ENCODE measurements at places on chromosomes 3 and 15.

GRCh38 chr15:31128919-31129768 is 27.6 kb upstream of the TRPM1 start:
- peak; percentile 47 for DNase-seq

- no peak for DNase-seq
Observed at GRCh38 chr15:25793354-25794050, 69.6 kb downstream of the ATP10A start.

- DNase-seq: no peak
Observed at GRCh38 chr15:72685301-72685924, 569 bp downstream of the HIGD2B start.

DNA sequence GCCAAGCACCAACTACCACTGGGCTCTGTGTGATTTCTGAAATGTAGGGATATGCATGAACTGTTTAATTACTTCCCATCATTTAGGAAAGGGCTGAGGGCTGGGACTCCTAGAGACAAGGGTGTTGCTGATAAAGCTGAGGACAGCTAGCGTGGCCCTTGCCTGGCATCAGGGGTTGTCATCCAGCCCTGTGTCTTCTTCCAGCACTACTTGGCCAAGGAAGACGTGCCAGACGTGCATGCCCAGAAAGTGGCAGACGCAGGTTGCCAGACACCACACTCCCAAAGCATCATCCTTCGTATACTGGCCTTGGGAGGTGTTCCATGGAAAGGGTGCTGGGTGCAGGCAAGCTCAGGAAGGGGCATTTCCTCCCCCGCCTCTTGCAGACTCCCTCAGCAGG is 64.8 kb downstream of the LRIG1 start:
- no peak for DNase-seq

DNA sequence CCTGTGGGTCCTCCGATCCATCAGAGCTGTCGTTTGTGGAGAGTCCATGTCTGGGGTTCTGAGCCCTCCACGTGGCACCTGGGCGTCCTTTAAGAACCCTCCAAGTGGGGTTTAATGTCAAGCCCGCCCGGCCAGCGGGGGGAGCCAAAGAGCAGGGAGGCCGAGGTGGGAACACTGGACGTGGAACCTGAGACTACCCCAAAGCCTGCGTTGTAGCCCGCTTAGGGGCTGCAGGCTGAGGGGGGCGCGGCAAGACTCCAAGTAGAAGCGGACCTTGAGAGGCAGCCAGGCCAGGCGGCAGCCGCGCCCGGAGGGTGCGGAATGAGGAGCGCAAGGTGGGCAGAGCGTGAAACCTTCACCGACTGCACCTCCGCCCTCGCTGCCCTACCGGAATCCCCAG is 126.2 kb upstream of the ATP10A start:
- DNase-seq: no peak

GRCh38 chr3:104368760-104369159 is 997.9 kb upstream of the ALCAM start:
- DNase-seq: no peak

DNA sequence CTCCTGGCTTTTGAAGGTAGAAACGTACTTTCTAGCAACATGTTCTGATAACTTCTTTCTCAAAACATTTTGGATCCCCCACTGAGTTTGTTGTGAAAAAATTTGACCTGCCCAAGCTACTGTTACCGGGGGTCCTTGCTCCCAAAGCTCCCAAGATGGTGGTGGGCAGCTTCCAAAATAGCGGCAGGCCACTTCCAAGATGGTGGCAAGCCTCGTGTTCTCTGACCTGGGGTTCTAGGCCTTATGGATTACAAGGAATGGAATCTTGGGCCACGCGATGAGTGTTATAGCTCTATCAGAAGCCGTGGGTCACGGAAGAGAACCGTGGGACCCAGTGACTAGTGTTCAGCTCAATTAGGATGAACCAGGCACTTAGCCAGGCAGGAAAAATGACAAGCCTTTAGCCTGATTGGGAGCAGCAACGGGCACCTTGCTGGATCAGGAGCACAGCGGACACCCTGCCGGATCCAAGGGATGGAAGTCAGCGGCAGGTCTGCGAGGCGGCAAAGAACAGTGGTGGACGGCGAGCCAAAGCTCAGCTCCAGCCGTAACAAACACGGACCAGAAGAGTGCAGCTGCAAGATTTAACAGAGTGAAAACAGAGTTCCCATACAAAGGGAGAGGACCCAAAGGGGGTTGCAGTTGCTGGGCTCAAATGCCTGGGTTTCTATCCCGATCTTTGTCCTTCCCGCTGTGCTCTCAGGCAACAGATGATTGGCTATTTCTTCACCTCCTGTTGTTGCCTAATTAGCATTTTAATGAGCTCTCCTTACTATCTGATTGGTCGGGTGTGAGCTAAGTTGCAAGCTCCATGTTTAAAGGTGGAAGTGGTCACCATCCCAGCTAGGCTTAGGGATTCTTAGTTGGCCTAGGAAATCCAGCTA is 133.3 kb downstream of the WDR72 start:
- no peak for DNase-seq

DNA sequence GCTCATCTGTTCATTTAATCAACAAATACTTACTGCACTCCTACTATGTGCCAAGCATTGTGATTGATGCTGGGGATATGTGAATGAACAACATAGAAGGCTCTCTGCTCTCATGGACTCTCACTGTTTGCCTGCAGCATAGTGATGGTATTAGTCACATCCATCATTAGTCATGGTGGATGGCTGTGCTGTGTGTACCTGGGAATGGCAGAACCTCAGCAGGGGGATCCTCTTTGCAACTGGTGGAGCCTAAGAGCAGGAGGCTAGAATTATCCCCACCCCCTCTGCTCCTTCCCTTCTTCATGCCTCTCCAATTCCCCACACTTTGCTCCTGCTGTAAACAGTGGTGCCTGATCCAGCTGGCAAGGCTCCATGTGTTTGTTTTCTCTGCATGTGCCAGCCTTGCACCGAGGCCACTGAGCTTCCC is 20.5 kb downstream of the BOC start:
- DNase-seq: peak; percentile 95

DNA sequence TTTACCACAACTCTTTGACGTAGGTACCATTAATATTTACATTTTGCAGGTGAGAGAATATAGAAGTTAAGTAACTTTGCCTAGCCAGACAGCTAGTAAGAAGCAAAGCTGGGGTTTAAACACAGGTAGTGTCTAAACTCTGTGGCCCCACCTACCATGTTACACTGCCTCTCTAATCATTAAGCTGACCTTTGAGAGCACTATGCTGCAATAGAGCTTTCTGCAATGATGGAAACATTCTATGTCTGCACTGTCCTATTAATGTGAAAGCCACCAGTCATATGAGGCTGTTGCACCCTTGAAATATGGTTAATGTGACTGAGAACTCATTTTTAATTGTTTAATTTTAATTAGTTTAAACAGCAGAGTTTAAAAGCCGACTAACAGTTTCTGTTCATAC is 6.3 kb upstream of the RARB start:
- no peak for DNase-seq

DNA sequence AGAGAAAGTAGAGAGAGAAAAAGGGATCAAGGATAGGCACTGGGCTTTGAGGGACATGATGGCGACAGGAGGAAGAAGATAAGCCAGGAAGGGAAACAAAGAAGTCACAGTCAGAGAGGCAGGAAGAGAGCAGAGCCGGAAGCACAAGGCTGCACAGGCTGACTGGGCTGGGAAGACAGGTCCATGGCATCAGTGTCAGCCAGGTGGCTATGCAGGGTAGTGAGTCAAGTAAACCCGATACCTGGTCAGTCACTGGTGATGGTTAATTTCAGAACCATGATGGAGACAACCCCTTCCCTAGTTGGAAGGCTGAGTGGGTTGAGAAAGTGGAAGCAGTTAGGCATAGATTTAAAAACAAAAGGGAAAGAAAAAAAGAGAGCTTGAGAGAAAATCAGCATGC is 203.8 kb downstream of the EPHB1 start:
- DNase-seq: no peak

DNA sequence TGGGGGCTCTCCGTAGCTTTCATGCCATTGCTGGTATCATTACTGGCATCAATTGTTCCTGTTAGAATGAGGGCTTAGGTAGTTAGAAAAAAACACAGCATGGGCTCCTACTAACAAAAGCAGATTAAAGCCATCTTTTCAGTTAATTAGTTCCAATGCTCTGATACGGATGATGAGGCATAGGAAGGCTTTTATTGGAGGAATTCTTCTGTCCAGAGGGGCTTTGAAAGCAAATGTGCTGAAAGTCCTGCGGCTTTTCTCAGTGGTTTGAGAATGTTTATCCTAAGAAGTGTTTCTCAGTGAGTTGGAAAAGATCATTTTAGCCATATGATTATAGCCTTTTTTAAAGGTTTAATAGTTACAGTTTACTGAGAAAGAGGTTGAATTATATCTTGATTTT is 198.5 kb downstream of the THSD4 start:
- DNase-seq: no peak

DNA sequence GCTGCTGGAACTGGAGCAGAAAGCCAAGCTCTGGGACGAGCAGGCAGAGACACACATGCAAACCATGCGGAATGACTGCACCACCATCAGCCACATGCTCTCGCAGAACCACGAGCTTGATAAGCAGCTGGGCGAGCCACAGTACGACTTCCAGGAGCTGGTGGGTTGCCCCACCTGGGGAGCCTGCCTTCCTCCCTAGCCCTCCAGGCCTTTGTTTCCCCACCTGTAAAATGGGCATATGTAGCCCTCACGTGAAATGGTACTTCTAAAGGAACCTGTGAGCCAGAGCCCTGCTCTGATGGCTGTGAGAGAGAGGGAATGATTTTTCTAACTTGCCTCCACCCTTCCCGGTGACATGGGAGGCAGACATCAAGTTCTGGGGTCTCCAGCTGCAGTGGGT is 44.6 kb upstream of the GOLGA6B start:
- DNase-seq: no peak

- DNase-seq: no peak
Observed at GRCh38 chr3:123169492-123169929, 32.2 kb upstream of the SEC22A start.

DNA sequence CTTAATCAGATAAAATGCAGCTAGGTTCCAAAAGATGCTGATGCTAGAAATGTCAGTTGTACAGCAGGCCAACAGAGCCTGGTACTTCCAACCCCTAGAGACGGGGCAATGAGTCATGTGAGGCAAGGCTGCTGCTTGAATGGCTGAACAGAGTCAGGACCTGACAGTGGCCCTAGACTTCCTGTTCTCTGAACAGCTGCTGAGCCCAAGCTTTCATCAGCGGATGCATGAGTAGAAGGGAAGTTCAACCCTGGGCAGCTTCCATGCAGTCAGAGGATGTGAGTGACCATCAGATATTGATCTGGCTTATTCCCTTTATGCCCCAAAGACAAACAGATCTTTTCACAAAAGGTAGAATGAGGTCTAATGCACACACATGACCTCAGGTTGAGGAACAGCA is 282.9 kb upstream of the COL8A1 start:
- DNase-seq: no peak

DNA sequence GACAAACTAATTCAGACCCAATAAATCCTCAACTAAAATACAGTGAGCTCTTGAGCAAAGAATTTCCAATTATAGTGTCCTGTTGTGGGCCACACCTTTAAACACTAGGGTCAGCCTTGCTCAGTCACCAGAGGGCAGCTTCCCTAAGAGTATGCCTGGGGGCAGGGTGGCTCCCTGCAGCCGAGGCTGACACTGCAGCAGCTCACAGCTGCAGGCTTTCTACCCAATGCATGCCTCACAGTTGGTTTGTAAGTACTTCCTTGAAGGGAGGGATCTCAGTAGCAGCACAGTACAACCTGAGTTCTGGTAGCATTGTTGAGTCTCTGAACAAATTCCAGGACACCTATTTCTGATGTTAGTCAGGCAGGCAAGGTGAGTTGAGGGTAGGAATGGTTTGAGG is 335.6 kb downstream of the TUSC7 start:
- DNase-seq: no peak

GRCh38 chr3:141915016-141915415 is 38.6 kb downstream of the ATP1B3 start:
- DNase-seq: no peak

DNA sequence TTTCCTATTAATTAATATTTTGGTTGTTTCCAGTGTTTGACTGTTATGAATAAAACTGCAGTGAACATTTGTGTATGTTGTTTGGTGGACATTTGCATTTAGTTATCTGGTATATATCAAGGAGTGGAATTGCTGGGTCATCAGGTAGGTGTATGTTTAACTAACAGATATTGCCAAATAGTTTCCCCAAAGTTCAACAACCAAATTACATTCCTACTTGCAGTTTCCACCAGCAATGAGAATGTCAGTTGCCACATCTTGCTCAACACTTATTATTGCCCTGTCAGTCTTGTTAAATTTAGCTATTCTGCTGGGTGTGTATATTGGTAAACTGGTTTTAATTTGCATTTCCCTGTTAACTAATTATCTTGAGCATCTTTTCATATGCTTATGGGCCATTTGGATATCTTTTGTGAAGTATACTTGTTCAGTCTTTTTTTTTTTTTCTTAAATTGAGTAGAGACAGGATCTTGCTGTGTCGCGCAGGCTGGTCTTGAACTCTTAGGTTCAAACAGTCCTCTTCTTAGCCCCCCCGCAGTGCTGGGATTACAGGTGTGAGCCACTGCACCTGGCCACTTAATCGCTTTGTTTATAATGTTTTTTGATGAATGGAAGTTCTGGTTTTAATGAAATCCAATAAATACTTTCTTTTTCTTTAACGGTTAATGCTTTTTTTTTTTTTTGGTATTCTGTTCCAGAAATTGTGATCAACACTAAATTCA is 7.9 kb downstream of the FEM1B start:
- DNase-seq: peak; percentile 27

DNA sequence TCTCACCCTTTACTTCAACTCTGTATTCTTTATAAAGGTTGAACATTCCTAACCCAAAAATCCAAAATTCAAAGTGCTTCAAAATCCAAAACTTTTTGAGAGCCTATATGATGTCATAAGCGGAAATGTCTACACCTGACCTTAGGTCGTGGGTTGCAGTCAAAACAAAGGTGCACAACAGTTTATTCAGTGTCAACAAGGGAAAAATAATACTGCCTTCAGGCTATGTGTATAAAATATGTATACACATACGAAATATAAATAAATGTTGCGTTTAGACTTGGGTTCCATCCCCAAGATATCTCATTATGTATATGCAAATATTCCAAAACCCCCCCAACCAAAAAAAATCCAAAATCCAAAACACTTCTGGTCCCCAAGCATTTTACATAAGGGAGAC is 90.9 kb downstream of the STAG1 start:
- no peak for DNase-seq

Measured in COR-L47 (cell line).